ENCODE measurements at places on chromosomes 5 and 9.

DNA sequence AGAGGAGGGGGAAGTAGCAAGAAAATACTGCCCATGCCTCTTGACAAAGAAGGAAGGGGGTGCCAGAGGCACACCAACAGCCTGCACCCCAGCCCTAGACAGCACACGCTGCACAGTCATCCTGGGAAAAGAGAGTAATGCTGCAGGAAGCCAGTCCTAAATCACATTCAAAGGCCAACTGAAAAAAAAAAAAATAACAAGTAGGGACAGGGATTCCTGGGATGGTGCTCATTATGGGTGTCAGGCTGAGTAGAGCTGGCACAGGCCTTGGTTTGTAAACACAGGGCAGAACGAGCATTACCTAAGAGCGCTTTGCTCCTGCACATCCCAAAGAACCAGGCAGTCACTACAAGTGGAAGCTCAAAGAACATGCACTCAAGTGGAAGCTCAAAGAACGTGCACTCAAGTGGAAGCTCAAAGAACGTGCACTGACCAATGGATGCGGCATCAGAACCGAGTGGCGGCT lies 7.8 kb downstream of the RAPGEF1 start:
- no peak for DNase-seq

- DNase-seq: no peak
Observed at GRCh38 chr5:14757850-14758249, 93.3 kb downstream of the OTULIN start.

DNA sequence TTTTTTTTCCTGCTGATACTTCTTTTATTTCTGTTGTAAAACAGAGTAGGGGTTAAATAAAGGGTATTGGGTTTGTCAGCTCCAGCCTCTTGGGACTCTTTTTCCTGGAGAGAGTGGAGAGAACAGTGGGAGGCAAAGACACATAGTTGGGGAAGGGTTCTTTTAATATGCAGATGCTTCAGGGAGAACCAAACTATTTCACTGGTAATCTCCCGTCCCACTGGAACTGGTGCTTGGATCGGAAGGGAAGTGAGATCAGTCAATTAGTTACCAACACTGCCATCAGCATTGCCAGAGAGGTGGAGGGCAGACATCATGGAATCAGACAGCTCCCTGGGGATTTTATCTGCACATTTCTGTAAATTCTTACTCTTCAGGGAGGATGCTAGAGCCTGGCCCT lies 47.6 kb upstream of the ELOVL7 start:
- DNase-seq: no peak

DNA sequence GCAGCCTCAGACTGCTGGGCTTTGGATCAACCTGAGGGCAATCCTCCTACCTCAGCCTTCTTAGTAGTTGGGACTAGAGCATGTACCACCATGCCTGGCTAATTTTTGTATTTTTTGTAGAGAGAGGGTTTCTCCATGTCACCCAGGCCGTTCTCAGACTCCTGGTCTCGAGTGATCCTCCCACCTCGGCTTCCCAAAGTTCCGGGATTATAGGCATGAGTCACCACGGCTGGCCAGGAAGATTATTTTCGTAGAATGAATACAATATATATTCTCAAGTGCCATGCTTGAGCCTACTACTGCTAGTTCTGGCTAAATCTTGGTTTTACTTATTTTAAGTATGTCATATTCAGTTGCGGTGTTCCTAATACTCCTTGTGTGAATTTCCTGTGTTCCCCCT lies 88.2 kb upstream of the CLINT1 start:
- DNase-seq: no peak

- no peak for DNase-seq
Observed at GRCh38 chr5:30197662-30198061, 995.8 kb upstream of the CDH6 start.

GRCh38 chr5:178454303-178454702 lies 135.9 kb downstream of the COL23A1 start:
- no peak for DNase-seq

DNA sequence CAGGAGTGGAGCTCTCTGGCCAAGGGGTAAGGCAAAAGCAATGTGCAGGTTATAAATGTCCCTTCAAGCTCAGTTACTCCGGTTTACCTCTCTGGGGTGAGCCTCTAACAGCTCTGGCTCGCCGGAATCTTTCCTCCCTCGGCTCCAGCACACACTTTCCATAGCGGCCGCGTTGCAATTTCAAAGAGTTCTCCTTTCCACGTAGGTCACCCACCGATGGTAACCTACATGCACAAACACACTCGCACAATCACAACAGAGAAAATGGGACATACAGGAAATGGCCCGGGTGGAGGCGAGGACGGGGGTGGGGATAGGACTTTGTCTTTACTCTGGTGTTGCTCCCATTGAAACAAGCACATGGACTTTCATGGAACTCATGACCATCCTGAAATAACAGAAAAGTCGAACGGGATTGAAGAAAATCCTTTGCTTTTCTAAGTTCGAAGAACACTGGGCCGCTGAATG lies 1.2 kb downstream of the LHFPL2 start:
- no peak for DNase-seq

- no peak for DNase-seq
Observed at GRCh38 chr9:136108648-136109266, 9.9 kb downstream of the TMEM250 start.

DNA sequence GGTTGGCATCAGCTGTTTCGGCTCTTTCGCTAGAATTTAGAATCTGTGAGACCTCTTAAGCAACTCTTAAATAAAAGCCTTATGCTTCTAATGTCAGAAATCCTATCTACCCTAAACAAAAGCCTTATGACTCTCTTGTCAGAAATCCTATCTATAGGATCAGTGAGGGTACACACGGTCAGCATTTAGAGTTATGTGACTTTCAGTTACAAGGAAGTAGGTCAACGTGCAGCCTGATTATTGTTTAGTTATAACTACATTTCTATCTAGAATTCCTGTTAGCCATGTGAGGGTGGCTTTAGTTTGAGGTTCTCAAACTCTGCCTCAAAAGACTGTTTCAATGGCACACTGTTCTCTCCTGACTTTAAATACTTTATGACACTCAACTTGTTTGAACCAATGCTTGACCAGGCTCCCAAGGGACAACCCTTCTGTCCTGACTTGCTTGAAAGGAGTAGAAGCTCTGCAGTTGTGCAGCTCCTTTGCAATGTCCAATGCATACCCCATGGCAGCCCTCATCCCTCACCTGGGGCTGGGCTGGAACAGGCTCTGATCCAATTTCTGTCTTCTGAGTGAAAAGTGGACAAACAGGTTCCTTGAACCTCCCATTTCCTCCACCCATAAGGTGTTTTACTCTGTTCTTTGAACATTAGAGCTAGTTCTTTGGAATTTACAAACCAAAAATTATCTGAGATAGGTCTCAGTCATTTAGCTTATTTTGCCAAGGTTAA lies 251.6 kb upstream of the PIK3R1 start:
- no peak for DNase-seq

DNA sequence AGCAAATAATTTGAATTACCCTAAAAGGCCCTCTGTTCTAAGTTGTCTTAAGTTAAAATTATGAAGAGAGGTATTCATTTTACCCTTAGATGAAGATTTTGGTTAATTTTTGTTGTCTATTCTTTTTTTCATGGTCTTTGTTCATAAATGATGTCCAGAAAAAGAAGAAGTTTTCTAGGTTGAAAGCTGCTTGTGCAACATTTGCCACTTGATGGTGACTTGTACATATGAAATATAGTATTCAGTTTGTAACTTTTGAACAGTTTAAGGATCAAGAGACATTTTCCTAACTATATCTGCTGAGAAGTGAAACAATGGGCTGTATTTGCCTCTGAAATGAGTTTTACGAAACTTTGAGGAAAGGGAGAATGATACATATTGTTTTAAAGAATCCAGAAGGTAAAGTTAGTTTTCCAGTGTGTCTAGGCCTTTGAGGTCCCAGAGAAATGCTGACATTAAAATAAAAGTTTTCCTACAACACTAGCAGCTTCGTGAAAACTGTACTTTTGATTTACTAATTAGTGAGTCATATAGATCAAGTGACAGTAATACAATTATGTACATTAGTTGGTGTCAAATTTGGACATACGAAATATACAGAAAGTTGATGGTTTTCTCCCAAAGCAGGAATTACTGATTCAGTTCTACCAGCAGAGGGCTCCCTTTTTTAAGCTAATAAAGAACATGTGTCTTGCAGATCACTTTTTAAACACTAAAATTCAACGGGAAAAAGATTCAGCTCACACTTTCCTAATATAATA lies 70.5 kb downstream of the PIK3R1 start:
- DNase-seq: no peak

- DNase-seq: peak; percentile 54
Observed at GRCh38 chr5:132500931-132501628, 10.5 kb upstream of the IRF1 start.

- no peak for DNase-seq
Observed at GRCh38 chr5:93580927-93581445, at the start of gene NR2F1-AS1. Gene NR2F1-AS1 (minus strand): TSS chr5:93581219.

GRCh38 chr9:922731-923130 lies 53.7 kb upstream of the DMRT3 start:
- DNase-seq: no peak
